Sigmoid colon (tissue), 7 donors: ENCODE measurements at places on chromosomes 2 and 18. TPM values are rescaled to one million over a fixed set of nuclear protein-coding genes. Genes with fewer than 3 reads are reported as not detected.

- DNase-seq = no peak
These were observed 7.3 kb downstream of the IL1F10 start for GRCh38 chr2:113075030-113075429.

DNA sequence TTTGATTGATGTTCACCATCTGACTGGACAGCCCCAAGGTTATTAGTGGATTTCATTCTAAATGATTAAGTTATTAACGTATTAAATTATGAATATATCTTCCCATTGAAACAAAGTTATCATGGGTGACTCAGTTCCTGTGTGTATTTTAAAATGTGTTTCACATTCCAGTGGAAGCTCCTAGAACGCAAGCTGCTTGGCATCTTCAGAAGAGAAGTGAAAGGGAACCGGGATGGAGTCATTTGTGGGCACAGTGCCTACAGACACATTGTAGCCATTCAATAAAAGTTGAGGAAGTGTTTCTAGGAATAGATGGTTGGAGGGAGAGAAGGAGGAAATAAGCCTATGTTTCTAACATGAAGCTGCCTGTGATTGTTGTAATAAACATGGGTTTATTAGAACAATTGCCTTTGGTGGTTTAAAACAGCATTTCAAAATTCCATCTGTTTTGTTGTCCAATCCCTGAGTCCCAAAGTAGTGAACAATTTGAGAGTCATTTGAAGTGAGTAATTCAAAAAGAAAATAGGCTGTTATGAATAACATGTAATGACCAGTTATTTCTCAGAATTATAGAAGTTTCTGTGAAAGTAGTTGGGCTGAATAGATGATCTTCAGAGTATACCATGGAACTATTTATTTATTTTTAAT is 143.5 kb downstream of the PKP4 start:
- DNase-seq = no peak

- peak; percentile 61 for DNase-seq
These were observed 20.6 kb downstream of the SERTAD2 start for GRCh38 chr2:64632835-64633819.

DNA sequence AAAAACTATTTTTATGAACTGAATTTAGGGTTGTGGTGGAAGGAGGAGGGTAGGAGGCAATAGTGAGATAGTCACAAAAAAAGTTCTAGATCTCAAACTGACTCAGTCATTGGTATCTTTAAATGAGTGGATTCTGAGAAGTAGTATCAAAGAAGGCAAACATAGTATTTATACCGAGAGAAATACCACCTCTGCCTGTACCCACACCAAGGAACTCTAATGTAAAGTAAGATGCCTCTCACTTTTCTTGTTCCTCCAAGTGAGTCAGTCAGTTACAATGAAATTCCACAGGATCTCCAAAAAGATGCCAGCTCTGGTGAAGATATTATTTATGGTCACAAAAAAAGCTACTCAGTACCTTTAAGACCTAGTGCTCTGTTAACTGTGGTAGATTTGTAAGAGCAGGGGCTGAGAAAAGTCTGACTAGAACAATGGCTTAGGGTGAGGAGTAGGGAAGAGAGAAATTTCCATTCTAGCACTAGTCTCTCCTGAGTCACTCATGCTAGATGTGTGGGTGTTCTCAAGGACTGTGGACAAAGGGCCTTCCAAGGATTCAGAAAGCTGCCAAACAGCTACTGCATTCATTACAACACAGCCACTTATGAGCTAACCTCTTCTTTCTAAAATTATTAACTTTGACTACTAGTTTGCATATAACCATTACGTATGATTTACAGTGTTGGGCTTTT is 36.3 kb downstream of the YWHAQ start:
- DNase-seq = peak; percentile 75

GRCh38 chr2:157696036-157696435 is 67.4 kb upstream of the ACVR1C start:
- no peak for DNase-seq

DNA sequence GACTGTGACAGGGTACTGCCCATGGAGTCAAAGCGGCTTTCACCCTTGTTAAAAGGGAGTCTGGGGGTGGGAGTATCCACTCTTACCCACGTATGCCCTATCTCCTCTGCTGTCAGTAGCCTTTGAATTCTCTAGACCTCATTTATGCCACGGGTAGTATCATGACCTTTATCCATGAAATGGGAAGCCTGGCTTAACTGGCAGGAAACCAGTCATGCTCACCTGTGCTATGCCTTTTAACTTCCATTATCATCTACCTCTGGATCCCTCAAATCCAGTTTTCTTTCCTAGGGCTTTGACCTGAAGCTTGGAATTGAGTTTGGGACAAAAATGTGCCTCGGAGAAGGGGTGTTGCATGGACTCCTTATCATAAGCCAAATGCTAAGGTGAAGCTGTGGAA is 30.0 kb downstream of the MYO3B start:
- no peak for DNase-seq

DNA sequence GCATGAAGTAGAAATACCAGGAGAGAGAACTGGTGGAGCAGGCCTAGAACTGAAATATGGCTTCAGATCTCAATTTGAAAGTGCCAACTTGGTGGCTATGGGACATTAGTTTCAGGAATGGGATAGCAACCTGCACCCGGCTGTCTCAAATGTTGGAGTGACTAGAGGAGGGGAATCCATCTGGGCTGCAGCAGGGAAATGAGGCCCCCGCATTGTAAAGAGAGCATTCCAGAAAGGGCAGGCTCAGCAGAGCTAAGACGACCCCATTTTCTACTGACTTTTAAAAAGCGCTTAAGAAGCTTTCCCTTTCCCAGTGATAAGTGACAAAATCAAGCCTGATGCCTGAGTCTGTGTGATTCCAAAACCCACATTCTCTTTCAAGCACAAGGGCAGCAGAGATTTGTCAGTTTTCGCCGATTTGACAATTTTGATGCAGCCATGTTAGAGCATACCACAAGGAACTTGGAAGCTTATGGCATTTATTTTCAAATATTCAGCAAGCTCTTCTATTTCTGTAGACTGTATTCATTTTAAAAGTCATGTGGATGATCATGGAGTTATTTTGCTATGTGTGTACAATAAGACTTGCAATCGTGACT is 119.8 kb upstream of the ARHGAP28 start:
- DNase-seq = no peak

Gene NAT8
- not detected for total RNA-seq

Gene CIDEA
- total RNA-seq = not detected
